EL (cell line): ENCODE measurements at places on chromosomes 6 and 20.

DNA sequence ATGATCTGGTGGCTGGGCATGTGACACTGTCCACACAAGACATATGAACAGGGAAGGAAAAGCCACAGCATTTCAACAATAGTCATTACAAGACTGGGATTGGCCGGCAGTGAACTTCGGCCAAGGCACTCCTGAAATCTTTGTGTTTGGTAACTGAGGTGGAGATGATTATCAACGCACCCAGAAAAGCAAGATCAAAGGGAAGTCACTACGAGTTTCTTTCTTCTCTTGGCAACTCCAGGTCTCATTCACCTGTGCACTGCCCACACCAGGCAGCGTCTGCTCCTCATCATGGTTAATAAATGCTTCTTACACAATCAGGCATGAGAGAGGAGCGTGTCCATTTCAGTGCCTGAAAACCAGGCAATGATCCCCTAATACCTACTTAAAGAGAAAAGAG, 20.5 kb upstream of the FOXC1 start:
- no peak for DNase-seq

- peak; percentile 29 for DNase-seq
These were observed 37.4 kb upstream of the RIPPLY2 start for GRCh38 chr6:83815631-83816272.

DNA sequence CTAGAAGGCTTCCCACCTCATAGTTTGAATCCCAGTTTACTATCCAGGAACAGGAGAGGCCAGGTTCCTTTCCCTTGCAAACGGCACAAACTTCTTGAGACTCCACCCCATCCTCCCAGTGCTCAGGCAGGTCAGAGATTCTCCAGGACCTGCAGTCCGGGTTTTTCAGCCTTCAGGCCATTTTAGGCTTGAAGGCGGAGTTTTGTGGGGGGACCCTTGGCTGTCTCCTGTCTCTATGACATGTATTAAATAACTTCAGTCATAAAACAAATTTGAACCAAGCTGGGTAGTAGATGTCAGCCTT, 230.1 kb downstream of the NFATC2 start:
- DNase-seq = no peak

GRCh38 chr6:52681416-52681815, 10.5 kb downstream of the TMEM14A start:
- DNase-seq = no peak

DNA sequence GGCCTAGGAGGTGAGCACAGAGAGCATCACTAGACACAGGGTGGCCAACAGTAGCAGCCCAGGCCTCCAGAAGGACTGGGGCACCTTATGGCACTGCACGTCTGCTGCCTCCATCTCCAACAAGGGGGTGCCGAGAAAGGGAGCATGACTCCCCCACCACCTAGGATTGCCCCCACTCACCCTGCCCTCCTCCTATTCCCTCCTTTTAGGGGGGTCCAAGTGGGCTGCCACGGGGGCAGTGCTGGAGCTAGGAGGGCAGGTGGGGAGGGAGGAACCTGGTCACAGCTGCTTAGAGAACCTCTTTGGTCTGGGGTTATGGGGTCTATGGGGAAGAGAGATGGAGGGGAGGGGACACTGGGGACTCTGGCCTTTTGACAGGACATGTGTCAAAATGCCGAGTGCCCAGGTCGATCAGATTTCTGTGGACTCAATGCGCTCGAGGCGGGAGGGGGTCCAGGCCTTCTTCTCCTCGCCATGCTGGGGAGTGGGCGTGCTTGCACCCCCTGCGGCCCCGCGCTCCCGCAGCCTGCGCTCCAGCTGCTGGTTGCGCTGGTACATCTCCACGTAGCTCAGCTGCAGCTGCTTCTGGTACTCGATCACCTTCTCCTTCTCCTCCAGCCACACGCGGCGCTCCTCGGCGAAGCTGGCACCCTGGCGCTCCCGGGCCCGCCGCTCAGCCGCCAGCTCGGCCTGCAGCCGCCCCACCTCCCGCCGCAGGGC, 4.5 kb upstream of the FASTKD5 start:
- DNase-seq = no peak

GRCh38 chr6:140850438-140850837, 1282.3 kb upstream of the GJE1 start:
- DNase-seq = peak; percentile 76

DNA sequence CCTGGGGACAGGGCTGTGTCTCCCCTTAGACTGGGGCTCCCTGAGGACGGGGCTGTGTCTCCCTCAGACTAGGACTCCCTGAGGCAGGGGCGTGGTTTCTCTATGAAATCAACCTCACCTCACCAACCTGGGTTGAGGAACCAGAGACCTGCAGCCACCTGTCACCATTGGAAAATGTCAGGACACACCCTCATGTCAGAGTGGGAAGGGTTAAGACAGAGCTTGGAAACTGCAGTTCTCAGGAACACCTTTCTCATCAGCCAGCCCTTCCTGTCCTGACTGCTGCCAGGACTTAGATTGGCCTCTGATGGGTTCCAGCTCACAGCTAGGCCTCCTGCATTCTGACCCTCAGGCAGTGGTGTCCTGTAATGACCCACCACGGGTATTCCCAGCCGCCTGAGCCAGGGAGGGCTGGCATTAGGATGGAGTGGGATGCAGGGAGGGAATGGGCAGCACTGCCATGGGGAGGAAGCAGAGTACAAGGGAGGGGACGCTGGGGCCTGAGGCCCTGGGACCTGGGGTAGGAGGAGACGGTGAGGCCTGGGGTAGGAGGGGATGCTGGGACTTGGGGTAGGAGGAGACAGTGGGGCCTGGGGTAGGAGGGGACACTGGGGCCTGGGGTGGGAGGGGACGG, 76.3 kb downstream of the MRPL14 start:
- DNase-seq = no peak

DNA sequence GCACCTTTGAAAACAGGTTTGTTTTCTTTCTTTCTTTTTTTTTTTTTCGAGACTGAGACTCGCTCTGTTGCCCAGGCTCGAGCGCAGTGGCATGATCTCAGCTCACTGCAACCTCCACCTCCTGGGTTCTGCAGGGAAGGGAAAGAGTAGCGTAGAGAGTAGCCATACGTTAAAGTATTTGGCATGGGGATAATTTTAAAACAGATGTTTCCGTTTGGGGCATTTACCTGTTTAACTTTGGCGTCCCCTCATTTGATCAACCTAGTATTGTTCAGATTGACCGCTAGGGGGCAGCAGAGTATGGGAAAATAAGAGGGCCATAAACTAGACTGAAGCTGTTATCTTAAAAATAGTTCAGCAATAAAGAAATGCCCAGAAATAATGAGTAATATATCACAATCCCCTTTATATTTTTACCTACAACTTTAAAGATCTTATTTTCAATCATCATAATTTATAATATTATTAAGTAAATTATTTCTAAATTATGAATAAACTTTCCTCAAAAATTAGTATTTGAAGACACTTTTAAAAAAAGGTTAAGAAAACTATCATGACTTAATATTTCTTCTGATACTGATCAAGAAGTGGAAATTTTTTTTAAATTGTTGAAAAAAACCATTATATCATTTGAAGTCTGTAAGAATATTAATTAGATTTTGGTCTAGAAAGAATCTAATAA, 7.6 kb upstream of the TAAR9 start:
- peak; percentile 62 for DNase-seq

- no peak for DNase-seq
These were observed 16.5 kb upstream of the NHSL1 start for GRCh38 chr6:138515657-138516248.

DNA sequence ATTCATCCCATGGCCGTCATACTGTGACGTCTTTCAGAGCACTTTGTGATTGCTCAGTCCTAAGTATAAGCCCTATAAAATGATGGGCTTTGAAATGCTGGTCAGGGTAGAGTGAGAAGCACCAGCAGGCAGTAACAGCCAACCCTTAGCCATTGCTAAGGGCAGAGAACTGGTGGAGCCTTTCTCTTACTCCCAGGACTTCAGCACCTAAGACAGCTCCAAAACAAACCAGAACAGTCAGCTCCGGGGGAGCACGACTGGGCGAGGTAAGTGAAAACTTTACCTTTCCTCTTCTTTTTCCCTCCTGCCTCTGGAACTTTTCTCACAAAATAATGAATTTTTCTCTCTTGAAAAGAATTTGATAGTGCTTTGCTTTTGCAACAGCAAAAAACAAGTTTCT, at the start of gene VIP:
Gene VIP, plus strand, starts transcription at position 104 of the 400 bp plus-strand sequence. CDS start 1,381 bp downstream, outside the sequence.
- peak; percentile 33 for DNase-seq

DNA sequence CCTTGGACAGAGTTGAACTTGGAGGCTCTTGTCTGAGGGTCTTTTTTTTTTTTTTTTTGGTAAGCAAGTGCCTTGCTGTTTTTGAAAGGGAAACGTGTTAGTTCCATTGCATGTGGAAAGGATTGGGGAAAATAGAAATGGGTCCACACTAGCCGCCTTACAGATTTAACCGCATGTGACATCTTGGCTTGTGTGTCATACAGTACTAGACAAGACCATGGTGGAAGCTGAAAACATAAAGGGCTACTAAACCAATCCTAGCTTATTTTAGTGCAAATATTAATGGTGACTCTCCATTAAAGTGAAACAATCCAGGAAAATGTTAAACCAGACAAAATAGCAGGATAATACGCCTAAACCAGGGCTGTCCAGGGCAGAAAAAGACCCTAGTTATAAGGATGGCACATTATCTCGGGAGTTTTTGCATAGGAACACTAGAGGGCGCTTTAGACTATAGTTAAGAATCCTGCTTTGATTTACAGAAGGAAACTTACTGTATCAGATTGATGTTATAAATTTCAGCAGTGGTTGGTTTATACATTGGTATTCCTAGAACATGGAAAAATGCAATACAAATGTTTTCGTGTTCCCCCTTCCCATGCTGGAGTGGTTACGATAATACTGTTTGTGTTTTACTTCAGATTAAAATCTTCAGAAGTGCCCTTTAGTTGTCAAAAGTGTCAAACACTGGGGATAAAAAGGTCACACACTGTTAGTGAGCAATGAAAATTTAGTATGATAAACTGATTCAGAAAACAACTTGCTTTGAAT, 59.8 kb upstream of the DEK start:
- DNase-seq = peak; percentile 63

DNA sequence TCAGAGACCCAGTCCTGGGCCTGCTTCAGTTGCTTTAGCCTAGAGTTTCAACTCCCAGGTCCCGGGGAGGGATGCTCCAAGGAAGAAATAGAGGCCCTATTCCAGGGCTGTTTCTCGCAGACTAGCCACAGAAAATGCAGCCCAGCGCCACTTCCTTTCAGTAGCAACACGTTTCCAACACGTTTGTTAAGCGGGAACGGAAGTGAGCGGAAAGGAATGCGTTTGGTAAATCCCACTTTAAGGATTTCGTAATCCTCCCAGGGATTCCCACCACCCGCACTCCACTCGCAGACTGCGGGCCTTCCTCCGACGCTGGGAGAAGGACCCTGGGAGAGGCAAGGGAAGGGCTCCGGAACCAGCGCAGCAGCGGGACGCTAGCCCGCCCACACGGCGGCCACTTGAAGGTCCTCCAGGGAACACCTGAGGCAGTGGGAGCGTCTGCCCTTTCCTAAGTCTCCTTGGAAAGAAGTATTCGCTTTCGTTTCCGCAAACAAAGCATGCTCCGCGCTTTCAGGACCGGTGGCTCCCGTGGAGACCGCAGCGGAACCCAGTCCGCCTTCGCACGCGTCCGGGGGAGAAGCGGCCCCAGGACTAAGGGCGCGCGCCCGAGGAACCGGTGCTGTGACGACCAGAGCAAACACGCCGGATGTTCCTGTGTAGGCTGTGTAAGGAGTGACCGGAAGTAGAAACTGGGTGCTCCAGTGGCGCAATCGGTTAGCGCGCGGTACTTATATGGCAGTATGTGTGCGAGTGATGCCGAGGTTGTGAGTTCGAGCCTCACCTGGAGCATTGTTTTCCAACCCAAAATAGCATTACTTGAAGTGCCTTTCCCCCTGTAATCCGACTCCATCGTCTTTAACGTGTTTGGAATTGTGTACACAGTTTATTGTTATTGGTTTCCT, 227.6 kb upstream of the PRSS16 start:
- peak; percentile 94 for DNase-seq

GRCh38 chr20:33362898-33363297, 38.4 kb downstream of the CDK5RAP1 start:
- DNase-seq = peak; percentile 33
